HCEC 1CT (cell line): ENCODE measurements at places on chromosomes 1 and 21.

GRCh38 chr1:156746728-156747631 lies 4.5 kb downstream of the HDGF start:
- DNase-seq = peak; percentile 90

DNA sequence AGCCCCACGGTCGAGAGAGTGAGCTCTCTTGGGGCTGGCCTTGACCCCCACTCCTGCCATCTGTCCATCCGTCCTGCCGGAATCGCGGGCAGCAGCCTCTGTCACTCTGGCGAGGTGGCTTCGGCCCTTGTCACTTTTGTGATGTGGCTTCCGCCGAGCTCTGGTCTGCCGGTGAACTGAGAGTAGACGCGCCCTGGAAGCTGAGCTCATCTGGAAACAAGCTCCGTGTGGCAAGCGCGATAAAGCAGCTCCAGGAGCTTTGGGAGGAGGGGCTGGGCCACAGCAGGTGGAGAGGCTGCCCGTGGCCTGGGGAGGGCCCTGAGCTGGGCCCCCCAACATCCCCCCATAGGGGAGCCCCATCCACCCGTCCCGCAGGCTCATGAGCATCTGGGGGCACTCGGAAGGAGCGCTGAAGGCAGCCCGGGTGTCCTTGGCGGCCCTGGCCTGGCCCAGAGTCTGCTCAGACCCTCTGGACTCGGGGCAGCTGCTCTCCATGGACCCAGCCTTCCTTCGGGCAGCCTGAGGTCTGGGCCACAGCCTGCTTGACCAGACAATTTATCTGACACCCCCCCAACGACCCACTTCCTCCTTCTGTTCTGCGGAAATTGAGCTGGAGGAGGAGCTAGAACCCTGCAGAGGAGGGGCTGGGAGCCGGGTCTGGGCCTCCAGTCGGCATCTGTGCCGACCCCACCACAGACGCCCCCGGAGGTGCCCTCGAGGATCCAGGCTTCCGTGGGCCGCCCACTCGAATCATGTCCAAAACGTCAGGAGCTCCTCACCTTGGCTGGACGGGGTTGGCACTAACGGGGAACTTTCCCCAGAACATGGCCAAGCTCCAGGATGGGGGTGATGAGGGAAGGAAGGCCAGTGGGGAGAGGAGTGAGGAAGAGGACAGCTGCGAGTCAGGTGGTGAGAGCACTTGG lies 59.1 kb downstream of the SLC19A1 start:
- no peak for DNase-seq

DNA sequence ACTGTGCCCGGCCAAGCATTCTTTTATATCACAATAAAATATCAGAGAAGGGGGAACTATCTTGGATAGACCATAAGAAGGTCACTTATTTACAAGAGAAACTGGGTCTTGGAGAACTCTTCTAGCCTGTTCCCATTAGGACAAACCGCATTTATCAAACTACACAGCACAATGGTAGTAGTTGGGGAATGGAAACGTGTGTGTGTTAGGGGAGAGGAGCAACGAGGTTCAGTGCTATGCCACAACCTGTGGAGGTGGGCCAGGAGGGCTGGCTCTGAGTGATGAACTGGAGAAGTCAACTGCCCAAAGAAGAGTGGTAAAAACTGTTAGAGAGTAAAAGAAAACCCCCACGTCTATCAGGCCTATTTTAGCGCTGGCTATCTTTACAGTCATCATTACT lies 1.6 kb downstream of the DONSON start:
- DNase-seq = no peak

- DNase-seq = no peak
Observed at GRCh38 chr1:76705560-76705959, 161.7 kb upstream of the ST6GALNAC5 start.

DNA sequence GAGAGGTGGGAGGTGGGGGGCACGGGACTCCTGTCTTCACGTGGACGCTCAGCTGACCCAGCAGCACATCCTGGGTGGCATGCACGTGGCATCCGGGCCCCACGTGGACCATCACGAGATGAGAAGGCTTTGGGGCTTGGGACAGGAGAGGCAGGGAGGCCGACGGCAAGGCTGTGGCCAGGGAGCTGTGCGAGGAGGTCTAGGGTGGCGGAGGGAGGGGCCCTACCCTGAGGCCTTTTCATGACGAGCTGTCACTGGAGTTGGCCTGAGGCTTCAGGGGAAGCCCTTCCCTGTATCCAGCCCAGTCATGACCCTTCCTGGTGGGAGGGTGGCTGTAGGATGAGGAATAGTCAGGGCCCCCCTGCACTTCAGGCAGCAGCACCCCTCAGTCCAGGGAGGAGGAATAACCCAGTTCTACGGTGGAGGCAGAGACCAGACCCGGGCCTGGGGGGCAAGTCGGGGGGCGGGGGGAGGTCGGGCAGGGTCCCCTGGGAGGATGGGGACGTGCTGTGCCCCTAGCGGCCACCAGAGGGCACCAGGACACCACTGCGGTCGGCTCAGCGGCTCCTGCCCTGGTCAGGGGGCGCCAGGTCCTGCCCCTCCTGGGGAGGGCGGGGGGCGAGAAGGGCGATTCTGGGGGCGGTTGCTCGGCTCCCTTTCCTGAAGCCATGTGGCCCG lies 2.0 kb upstream of the PERM1 start:
- DNase-seq = no peak

DNA sequence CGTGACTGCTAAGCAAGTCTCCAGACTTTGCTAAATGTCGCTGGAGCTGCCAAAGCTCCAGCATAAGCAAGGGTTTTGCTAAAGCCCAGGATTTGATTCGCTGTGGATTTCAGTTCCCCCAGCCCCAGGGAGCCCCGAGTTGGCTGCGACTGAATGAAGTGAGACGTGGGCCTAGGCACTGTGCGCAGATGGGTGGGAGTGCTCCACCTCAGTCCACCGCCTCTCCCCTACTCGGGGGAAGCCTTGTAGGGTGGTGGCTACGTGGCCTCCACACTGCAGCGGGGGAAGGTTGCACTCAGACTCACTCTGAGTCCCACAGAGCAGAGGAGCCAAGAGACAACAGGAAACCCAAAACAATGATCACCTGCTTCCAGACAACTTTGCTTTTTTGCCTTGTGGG lies 397.8 kb upstream of the VAMP3 start:
- DNase-seq = no peak

GRCh38 chr1:226302731-226303130 lies 6.2 kb downstream of the LIN9 start:
- DNase-seq = no peak

GRCh38 chr1:6686294-6686693 lies 15.3 kb downstream of the DNAJC11 start:
- DNase-seq = peak; percentile 31

- no peak for DNase-seq
Observed at GRCh38 chr21:38725196-38726157, 80.3 kb upstream of the ETS2 start.

DNA sequence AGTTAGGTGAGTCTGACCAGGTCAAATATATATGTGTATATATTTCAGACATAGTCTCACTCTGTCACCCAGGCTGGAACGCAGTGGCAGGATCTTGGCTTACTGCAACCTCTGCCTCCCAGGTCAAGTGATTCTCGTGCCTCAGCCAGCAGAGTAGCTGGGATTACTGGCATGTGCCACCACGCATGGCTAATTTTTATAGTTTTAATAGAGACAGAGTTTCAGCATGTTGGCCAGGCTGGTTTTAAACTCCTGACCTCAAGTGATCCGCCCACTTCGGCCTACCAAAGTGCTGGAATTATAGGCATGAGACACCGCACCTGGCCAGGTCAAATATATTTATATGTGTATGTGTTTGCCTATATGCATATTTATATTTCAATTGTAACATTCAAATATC lies 581.5 kb upstream of the B3GALT2 start:
- DNase-seq = no peak

- DNase-seq = no peak
Observed at GRCh38 chr1:31793586-31794285, 22.1 kb downstream of the SPOCD1 start.

DNA sequence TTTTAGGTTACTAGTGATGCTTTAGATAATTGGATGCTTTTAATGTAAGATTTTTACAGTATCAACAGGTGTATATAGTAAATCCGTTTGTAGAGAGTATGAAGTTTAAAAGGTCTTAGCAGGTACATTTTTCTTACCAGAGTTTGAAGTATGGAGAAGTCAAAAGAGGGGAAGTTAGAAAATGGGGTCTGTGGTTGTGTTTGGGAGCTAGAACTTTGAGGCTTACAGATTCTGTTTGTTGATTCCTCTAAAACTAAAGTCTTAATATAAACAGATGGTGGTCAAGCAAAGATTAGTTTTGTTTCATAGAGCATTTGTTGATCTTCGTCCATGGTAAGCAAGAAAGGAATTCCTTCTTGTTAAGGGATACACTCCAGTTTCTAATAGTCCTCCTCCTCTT lies 35.8 kb downstream of the CDC42 start:
- no peak for DNase-seq

- DNase-seq = peak; percentile 62
Observed at GRCh38 chr1:153355445-153356071, 2.1 kb upstream of the S100A9 start.

DNA sequence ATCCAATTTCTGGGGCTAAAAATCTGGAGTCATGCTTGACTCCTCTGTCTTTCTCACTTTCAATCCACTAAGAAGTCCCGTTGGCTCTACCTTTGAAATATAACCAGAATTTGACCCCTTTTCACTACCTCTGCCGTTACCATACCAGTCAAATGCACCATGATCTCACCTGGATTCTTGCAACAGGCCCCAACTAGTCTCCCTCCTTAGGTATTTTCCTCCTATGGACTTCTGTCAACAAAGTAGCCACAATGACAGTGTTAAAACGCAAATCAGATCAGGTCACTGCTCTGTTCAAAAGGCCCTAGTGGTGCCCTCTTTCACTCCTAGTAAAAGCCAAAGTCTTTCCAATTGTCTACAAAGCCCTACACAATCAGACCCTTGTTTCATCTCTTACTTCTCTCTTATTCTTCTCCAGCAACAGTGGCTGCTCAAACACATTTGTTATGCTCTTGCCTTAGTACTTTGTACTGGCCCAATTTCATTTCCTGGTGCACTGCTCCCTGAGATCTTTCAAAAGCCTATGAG lies 35.7 kb upstream of the AGL start:
- DNase-seq = no peak

GRCh38 chr1:172411791-172412338 lies 8.6 kb upstream of the C1orf105 start:
- DNase-seq = no peak

DNA sequence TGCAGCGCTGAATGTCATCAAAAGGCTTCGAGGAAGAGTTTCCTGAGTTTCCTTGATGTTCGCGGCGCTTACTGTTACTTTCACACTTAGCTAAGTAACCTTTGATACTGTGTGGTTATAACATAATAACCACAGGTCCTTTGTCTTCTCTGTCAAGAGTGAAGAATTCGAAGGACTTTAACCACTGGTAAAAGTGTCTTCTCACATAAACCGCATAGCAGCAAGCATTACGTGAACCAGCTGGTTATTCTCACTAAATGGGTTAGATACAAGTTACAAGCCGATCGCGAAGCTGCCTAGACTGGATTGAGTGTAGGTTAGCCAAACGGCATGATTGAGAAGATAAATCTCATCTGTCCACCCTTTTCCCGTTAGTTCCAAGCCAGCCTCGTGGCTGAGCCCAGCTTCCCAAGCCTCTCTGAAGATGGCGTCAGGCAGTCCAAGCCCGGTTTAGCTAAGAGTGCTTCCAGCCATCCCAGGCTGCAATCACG lies 18.3 kb upstream of the IFNGR2 start:
- no peak for DNase-seq

DNA sequence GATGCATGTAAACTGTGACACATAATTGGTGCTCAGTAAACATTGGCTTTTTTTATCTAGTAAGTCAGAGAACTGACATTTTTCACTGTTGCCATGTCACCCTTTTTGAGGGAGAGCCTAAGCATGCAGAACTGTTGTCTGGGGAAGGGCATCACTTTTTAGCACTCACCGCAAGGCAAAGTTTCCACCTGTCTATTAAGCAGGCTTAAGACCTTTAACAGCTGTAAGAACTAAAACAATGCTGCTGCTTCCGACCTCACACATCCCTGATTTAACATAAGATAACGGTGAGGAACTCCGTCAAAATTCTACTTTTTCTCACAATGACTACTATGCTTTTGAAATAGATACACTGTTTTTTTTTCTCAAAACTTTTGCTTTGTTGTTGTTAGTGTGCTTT lies 554.8 kb downstream of the NUF2 start:
- DNase-seq = no peak

DNA sequence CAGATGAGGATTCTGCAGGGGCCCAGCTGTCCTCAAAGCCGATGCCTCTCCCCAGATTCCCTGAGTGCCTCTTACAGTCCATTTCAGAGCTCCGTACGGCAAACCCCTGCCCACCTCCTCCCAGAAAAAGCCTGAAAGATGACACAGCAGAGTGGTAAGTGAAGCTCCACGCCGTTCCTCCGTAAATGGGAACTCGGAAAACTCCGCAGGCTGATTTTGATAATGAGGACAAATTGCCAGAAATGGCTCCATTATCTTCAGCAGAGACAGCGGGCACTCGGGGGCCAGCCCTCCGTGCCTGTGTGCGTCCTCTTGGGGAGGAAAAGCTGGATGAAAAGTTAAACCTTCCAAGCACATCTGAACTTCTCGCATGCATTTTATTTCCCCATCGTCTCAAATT lies 81.1 kb downstream of the NPHP4 start:
- DNase-seq = no peak

DNA sequence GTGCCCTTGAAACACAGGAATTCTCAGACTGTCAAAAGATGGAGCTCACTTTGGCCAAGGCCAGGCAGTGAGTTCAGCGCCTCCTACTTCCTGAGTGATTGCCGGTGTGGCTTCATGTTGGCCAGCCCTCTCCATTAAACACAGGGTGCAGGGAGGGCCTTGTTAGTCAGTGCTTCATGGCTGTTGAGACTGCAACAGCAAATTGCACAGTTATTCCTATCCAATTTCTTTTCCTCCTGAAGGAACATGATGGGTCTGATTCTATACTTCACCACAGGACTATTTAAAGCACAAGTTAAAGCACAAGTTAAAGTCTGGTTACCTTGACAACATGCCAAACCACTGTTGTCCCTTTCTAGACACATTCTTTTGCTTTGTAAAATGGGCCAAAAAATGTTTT lies 156.6 kb downstream of the SIPA1L2 start:
- no peak for DNase-seq

- no peak for DNase-seq
Observed at GRCh38 chr1:23645338-23645737, 46.3 kb upstream of the RPL11 start.

- DNase-seq = no peak
Observed at GRCh38 chr1:220943319-220943996, 64.2 kb downstream of the HLX start.

DNA sequence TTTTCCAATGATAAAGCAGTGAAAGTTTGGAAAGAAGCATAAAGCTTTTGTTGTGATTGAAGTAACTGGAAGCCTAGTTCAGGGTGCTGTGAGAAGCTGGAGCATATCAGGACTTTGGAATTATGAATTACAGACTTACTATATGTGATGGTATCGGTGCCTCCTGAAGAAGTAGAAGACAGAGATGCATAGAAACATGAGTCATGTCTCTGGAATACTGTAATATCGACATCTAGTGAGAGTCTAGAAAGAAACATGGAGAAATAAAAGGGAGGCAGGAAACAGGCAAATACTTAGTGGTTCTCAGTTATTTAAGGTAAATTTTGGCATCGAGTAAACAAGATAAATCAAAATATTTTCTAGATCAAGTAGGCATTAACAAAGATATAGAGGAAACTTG lies 103.0 kb downstream of the CAMTA1 start:
- peak; percentile 19 for DNase-seq
